ENCODE measurements at places on chromosomes 16 and 17.

GRCh38 chr17:74202938-74203337 lies 540 bp upstream of the RPL38 start:
- DNase-seq = no peak

GRCh38 chr16:5615868-5616642 lies 518.5 kb upstream of the EEF2KMT start:
- no peak for DNase-seq

GRCh38 chr16:47142821-47143676 lies 696 bp downstream of the NETO2 start:
- no peak for DNase-seq

GRCh38 chr16:69346683-69347082 lies 4.9 kb downstream of the TMED6 start:
- no peak for DNase-seq

All from NCI-H2081 treated with DMSO at 0.1 percent for 48 hours (cell line).